ENCODE measurements at places on chromosomes 2 and 18.

GRCh38 chr2:8796878-8797550 is 40.4 kb downstream of the KIDINS220 start:
- no peak for DNase-seq

DNA sequence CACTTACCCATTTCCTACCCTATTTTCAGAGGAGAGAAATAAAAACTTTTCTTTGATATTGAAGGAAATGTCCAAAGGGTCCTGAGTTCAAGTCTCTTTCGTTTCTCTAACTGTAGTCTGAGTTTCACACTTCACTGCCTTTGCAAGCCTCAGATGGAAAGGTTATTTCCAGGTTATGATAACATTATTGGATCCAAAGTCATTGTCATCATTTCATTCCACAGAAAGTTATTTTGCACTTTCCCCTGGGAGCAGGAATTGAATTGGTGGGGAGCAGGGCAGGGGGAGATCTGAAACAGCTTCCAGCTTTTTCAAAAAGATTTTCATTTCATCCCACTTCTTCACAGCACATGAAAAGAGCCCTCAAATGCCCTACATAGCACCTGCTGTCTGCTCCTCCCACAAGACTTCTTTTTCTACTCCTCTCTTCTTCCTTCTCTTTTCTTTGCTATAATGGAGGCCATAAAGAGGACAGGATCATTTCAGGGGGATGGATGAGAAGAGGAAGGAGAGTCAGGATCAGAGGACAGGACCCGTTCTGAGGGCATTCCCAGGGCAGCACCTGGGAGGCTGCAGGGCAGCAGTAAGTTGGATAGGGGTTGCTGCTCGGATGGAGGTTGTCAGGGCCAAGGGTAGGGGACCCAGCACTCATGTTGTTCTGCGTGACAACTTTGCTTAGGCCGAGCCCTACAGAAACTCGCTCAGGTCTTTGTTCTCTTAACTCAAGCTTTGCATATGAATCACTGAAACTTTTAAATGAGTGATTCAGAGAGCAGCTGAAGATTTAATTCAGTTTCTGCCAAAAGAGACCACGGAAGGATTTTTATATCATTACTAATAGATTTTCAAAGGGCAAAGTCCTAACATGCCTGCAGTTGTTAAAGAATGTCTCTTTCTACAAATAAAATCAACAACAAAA is 11.4 kb upstream of the GALNT5 start:
- DNase-seq = no peak

DNA sequence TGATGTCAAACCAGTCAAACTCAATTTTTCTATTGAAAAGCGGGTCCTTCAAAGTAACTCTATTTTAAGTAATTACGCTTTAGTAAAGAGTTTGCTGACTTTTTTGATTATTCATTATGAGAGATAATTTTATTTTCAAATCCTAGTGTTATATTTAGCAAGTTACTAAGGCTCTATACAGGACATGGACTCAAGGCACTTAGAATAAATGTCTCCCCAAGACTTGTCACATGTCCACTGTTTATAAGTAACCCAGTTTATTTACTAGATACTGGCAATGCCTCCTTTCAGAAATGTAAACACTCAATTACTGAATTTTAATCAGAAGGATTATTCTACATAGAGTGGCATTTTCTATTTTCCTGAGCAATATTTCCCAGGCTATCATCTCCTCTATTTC is 638.1 kb downstream of the ERBB4 start:
- no peak for DNase-seq

DNA sequence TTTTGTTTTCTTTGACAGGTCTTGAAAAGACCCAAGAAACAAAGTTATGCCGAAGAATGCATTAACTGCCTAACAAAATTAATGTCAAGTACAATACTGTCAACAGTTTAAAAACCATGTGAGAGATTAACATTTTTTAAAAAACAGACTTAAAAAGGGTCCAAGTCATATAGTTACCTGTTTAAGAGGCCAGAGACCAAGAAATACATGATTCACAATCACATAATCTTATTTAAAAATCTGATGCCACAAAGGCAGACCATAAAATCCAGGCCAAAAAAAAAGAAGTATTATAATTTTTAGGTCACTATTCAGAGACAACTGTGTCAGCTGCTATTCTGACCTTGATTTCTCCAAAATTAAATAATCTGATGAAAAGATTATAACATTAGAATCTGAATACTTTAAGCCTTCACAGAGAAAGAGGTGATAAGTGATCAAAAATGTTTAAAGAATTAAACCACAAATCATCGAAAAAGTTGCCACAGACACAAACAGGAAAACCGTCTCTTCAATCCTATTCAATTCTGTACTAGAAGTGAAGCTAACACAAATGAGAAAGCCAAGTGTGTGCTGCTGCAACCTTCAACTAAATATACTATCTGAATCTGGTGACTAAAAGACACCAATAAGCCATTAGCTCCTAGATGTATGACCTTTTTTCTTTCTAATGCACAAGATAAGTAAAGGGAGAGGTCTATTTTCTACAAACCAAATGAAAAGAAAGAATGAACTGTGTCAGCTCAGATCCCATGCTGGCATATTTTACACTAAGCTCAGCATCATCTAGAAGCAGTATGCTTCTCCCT is 286.0 kb downstream of the ZEB2 start:
- DNase-seq = no peak

GRCh38 chr18:48796491-48797205 is 154.1 kb downstream of the SMAD7 start:
- DNase-seq = no peak

- no peak for DNase-seq
These were observed 964 bp upstream of the ST3GAL5 start for GRCh38 chr2:85889627-85890281.

- DNase-seq = no peak
These were observed at the start of gene UNC80 for GRCh38 chr2:209771474-209772289. TSS of gene UNC80 (plus strand) at chr2:209771832. CDS start at chr2:209772073, 241 bp downstream.

GRCh38 chr2:189579585-189580186 is 900 bp downstream of the SLC40A1 start:
- DNase-seq = no peak

DNA sequence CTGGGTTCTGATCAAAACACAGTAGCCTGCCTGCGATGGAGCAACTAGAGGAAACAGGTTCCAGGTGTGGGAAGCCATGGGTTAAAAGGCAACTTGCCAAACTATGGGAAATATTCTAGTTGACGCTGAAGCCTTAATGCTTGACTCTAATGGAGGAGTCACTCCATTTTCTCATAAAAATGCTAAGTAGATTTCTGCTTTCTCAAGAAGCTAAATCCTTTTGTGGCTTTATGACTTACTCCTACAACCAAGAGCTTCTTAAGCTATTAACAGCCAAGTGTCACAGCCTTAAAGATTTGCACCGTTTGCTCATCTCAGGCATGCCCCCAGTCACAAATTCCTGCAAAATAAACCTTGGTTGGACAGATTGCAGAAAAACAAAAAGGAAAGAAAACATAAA is 25.2 kb downstream of the ANKRD44 start:
- DNase-seq = no peak

DNA sequence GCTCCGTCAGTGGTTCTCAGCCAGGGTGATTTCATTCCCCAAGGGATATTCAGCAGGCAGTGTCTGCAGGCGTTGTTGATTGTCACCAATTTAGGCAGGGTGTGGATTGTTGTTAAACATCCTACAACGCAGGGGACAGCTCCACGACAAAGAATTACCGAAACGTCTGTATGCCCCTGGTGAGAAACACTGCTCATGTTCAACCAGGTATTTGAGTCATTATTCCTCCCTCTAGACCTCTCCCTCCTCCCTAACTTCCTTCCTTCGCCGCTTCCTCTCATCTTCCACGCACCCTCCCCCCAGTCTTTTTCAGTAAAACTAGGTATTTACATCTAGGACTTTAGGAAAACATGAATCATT is 50.8 kb downstream of the NCK2 start:
- DNase-seq = no peak

- no peak for DNase-seq
These were observed 3.2 kb downstream of the TRAK2 start for GRCh38 chr2:201448061-201448460.
